ENCODE measurements at places on chromosomes 4 and X.

DNA sequence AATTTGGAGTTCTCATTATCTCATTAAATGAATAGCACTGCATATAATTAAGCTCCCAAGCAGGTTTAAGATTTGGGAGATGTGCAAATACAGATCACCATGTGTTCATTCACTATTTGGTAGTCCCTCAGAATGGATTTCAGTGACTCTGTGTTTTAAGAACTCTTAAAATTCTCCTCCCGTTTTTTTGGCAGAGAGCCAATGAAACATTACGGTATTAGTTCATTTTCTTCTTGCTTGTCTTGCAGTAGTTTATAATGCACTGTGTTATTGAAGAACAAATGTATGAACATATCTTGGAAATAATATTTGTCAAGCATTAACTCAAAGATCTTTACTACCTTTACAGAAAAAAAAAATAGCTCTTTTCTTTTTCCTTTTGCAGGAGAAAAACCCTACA is 32.7 kb downstream of the KLF3 start:
- no peak for DNase-seq

DNA sequence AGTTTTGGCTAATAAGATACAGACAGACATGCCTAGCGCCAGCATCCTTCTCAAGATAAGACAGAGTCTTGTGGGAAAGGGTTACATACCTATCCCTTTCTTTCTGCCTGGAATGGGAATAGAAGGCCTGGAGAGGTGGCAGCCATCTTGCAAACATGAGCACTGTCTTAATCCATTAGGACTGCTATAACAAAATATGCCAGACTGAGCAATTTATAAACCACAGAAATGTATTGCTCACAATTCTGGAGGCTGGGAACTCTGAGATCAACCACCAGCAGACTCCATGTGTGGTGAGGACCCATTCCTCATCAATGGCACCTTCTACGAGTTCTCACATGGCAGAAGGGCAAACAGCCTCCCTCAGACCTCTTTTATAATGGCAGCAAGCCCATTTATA is 26.5 kb upstream of the NEIL3 start:
- no peak for DNase-seq

DNA sequence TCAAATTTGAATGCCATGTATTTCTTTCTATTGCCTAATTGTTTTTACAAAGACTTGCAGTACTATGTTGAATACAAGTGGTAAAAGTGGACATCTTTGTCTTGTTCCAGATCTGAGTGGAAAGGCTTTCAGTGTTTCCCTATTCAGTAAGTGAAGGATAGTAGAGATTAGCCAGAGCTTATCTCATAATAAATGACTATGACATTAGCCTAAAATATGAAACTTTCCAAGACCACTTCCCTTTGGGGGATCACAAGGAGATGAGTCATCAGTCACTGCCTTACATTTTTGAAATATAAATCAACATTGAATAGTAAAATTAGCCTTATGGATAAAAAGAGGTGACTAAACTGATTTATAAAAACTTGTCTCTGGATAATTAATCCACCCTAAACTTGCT is 554.1 kb upstream of the MAGEB2 start:
- DNase-seq = no peak

- DNase-seq = no peak
These were observed 90.8 kb downstream of the IRF2 start for GRCh38 chr4:184383497-184384055.

- no peak for DNase-seq
These were observed 27.4 kb downstream of the TMPRSS11A start for GRCh38 chr4:67935888-67936287.

DNA sequence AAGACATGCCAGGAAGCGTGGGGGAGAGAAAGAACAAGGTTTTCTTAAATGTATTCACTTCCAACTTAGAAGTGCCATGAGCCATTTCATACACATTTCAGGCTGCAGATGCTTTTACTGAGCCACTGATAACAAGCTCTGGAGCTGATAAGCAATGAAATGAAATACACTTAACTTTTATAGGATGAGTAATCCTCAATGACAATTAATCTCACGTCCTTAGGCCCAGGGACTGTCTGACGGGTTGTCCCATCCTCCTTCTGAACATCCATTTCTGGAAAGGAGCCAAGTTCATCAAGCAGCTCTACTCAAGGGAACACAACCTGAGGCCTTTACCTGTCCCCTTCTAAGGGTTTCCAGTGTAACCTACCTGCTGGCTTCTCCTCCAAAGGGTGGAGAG is 121.2 kb downstream of the PARM1 start:
- no peak for DNase-seq

DNA sequence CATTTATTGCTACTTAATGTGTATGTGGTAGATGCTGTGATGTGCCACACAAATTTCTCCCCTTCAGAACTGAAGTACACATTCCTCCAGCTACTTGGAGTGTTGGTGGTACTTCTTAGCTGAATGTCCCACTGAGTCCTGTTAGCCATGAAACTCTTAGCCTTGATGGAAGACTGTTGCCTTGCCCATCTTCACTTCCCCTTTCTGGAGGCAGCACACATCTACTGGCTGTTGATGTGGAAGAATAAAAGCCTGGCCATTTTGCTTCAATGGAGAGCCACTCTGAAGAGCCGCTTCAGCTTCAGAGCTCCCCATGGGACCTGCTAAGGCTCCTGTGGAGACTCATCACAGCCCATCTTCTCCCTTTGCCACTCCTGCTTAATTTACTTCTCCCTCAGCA is 157.7 kb upstream of the PITX2 start:
- DNase-seq = no peak
